ENCODE measurements at places on chromosomes 6 and 20.

GRCh38 chr6:13576017-13576416 lies 1.6 kb downstream of the SIRT5 start:
- no peak for DNase-seq

GRCh38 chr6:130575971-130576370 lies 210.2 kb downstream of the TMEM200A start:
- no peak for DNase-seq

DNA sequence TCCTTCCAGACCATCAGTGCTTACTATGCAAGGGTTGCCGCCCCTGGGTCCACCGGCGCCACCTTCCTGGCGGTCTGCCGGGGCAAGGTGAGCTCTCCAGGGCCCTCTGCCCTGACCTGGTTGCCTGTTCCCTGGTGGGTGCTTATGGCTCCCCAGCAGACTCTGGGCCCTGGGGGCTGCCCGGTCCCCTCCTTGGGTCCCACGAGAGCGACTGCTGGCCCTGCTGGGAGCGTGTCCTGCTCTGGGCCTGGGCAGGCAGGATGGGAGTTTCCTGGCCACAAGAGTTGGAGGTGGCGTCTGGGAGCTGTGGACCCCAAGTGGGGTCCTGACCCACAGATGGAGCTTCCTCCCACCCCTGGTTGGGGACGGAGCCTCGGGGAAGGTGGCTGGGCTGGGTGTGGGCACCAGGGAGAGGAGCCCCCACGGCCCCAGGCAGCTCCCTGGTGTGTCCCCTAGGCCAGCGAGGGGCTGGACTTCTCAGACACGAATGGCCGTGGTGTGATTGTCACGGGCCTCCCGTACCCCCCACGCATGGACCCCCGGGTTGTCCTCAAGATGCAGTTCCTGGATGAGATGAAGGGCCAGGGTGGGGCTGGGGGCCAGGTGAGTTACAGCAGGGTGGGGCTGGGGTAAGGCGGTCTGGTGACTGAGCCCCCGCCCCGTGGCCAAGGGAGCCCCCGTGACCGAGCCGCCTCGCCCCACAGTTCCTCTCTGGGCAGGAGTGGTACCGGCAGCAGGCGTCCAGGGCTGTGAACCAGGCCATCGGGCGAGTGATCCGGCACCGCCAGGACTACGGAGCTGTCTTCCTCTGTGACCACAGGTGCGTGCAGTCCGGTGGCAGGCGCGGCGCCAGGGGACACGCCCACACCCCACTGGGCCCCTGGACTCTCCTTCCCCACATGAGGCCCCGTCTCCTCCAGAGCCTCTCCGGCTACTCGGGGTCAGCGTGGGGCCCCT lies 7.1 kb upstream of the TNFRSF6B start:
- no peak for DNase-seq

- DNase-seq = peak; percentile 69
Measured at GRCh38 chr20:34262488-34263288, 21.5 kb downstream of the ASIP start.

DNA sequence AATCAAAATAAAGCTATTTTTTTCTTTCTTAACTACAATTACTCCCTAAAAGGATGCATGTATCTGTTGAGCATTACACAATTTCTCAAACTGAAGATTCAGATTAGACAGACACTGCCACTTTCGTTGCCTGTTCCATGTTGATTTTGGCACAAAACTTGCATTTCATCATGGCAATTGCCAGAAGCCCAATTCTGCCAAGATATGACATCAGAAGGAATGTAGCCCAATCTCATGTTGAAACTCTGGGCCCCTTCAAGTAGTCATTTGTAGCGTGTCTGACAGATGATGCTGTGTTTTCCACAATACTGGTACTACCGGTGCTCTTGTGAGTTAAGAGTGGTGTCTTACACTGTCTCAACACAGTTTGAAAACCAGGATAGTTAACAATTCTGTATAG lies 705.4 kb downstream of the PTPRT start:
- peak; percentile 2 for DNase-seq

DNA sequence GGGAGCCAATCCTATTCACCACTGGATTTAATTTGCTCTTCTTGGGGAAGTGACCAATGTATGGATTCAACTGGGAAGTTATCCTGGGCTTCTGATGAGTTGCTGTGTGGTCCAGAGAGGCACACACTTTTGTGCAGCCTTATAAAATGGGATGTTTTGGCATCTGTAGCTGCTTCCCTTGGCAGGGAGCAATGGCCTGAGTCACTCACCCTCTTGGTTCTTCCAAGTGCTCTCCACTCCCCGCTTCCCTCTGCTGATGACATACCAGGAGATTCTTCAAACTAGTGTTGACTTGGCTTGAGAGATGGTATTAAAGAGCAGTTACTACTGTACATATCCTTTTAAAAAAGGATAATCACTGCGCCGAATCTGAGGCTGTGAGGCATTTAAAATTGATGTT lies 105.8 kb downstream of the JARID2 start:
- peak; percentile 96 for DNase-seq

DNA sequence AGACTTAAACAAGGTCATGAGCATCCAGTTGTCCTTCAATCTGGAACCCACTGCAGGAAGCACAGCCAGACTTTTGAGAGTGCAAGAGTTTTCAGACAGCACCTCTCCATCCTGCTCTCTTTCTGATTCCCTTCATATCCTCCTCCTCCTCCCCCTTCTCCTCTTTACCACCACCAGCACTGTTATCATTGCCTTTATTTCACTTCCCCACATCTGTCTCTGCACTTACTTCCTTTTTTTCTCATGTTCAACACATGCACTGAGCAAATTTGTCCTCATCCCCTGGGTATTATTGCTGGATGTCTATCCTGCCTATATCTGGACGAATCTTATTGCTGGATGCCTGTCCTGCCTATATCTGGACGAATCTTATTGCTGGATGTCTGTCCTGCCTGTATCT lies 554.8 kb downstream of the DHX35 start:
- DNase-seq = no peak

DNA sequence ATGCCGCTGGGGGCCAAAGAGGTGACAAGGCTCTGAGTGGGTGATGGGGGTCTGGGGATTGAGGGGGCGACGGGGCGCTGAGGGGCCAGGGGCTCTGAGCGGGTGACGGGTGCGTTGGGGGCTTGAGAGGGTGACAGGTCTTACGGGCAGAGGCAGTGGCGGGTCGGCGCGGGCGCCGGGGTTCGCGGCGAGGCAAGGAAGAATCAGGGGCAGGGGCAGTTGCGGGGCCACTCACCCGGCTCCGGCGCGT lies 146 bp downstream of the ZNFX1 start:
- no peak for DNase-seq

GRCh38 chr20:16124911-16125776 lies 448.1 kb downstream of the KIF16B start:
- DNase-seq = no peak

GRCh38 chr20:48406912-48407340 lies 420.9 kb downstream of the PREX1 start:
- no peak for DNase-seq

DNA sequence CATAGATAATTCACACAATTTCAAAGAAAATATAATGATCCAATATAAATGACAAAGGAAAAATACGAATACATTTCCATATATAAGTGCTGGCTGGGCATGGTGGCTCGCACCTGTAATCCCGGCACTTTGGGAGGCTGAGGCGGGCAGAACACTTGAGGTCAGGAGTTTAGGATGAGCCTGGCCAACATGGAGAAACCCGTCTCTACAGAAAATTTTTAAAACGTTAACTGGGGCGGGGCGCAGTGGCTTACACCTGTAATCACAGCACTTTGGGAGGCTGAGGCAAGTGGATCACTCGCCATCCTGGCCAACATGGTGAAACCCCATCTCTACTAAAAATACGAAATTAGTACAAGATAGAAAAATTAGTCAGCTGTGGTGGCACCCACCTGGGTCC lies 14.9 kb upstream of the MAPK13 start:
- DNase-seq = no peak

DNA sequence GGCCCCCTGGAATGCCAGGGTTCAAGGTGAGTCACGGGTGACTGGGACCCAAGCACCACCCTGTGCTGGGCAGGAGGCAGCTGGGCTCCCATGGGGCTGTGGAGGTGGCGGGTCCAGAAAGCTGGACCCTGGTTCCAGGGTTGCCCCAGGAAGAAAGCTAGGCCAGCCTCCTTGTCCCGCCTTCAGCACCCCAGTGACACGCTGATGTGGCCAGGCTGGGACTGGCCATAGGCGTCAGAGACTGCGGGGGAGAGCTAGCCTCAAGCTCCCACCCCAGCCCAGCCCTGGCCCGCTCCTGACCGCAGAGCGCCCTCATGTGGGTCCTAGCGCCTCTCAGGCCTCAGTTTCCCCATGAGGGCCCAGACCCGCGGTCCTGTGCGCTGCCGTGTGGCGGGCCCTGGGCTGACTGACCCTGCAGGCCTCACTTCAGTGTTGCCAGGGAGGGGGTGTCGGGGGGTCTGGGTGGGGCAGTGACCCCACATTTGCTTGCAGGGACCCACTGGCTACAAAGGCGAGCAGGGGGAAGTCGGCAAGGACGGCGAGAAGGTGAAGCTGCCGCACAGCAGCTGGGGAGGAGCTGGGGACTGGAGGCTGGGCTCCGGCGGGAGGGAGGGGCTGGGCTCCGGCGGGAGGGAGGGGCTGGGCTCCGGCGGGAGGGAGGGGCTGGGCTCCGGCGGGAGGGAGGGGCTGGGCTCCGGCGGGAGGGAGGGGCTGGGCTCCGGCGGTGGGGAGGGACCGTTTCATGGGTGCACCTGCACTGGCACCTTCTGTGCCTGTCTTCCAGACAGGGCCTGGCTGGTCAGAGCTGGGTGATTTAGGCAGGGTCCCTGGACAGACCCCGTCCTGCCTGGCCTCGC lies 7.9 kb downstream of the COL9A3 start:
- DNase-seq = peak; percentile 37

DNA sequence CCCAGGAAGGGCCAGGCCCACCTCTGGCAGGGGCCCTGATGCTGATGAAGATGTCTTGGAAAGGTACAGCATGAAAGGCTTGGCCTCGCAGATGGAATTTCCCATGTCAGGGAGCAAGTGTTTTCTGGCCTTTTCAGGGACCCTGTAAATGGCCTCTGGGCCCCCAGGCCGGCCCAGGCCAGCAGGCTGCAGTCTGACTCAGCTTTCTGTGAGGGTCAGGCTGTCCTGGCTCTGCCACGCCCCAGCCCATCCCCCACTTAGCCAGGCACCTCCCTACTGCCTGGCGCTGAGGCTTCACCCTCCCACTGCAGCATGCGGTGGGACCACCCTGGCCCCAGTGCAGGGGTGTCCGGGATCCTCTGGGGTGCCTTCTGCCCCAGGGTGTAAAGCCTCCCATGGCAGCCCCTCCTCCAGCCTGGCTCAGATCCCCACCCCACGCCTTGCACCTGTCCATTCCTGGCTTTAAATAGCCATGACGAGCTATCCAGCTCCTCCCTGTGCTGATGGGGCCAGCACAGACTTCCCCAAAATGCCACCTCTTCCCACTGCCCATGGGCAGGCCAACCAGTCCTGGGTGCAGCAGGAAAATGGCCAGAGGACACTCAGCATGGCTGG lies 35.6 kb upstream of the GATA5 start:
- no peak for DNase-seq

GRCh38 chr20:36573798-36574365 lies 485 bp downstream of the TGIF2 start:
- DNase-seq = no peak

DNA sequence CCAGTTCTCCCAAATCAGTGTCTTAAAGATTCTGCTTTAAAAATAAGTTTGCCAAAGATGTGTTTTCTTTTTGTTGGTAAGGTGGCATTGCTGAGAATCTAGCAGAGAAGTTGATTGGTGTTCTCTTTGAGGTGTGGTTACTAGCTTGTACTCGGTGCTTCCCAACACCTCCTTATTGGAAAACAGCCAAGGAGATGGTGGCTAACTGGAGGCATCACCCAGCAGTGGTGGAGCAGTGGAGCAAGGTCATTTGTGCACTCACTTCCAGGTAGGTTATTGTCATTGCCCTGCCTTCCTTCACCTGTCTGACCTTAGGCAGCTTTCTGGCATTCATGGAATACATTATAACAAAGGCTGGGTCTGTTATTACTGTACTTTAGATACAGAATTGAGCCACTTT lies 26.7 kb downstream of the RALGAPB start:
- DNase-seq = no peak

DNA sequence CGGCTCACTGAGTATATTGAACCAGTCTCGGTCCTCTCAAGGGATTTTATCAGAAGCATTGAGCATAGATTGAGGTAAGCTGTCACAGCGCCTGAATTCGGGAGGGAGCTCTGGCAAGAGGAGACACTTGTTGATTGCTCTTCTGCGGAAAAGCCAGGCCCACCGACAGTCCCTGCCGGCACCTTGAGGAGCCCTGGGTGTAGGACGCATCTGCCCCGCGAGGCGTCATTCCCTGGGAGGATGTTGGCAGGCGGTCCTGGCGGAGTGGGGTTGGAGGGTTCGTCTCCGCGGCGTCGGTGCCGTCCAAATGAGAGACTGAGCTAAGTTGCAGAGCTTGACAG lies 843 bp downstream of the FBXO9 start:
- DNase-seq = peak; percentile 33

DNA sequence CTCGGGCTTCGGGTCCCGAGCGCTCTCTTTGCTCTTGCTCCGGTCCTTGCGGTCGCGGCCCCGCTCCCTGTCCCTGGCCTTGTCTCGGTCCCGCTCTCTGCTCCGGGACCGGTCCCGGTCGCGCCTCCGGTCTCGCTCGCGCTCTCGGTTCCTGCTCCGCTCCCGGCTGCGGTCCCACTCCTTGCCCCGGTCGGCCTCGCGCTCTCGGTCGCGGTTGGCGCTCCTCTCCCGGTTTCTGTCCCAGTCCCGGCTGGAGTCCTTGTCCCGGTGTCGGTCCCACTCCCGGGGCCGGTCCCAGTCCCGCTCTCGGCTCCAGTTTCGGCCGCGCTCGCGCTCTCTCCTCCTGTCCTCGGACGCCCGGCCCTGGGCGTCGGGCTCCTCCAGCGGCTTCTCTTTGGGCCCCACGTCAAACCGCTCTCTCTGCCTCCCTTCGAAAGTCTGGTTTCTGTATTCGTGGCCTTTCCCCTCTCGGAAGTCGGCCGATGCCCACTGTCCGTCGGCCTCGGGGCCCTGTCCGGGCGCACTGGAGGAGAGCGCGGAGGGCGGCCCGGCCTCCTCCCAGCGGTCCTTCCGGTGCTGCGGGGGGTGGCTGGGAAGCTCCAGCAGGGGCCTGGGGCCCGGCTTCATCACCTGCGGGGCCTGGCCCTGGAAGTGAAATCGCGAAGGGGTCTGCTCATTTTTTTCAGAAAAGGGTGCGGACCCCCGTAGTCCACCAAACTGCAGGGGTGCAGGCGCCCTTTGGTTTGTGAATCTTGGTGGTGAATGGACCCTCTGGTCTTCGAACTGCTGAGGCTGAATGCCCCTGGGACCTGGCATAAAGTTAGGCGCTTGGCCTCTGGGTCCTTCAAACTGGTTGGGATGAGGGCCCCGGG lies 17.9 kb upstream of the TCFL5 start:
- DNase-seq = no peak

GRCh38 chr6:93392797-93393196 lies 26.6 kb downstream of the EPHA7 start:
- no peak for DNase-seq

DNA sequence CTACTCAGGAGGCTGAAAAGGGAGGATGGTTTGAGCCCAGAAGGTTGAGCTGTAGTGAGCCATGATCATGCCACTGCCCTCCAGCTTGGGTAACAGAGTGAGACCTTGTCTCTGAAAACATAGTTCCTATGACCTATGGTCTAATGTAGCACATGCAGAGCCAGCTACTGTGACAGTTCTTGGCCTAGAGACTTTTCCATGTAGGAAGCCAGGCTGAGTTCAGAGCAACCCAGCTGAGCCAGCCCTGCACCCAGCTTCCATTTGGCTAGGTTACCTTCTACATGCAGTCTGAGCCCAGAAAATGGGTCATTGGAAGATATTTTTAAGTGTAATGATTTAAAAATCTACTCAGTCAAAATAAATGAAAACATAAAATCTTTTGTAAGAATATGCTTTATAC lies 92.8 kb downstream of the FNDC1 start:
- no peak for DNase-seq

Data from fibroblast of the aortic adventitia (primary cell).